ENCODE measurements at places on chromosomes 16 and 17.

- DNase-seq, result peak; percentile 57
These were observed 18.3 kb upstream of the WFIKKN2 start for GRCh38 chr17:50816771-50817751.

- no peak for DNase-seq
These were observed 19.8 kb upstream of the NF1 start for GRCh38 chr17:31074772-31075555.

DNA sequence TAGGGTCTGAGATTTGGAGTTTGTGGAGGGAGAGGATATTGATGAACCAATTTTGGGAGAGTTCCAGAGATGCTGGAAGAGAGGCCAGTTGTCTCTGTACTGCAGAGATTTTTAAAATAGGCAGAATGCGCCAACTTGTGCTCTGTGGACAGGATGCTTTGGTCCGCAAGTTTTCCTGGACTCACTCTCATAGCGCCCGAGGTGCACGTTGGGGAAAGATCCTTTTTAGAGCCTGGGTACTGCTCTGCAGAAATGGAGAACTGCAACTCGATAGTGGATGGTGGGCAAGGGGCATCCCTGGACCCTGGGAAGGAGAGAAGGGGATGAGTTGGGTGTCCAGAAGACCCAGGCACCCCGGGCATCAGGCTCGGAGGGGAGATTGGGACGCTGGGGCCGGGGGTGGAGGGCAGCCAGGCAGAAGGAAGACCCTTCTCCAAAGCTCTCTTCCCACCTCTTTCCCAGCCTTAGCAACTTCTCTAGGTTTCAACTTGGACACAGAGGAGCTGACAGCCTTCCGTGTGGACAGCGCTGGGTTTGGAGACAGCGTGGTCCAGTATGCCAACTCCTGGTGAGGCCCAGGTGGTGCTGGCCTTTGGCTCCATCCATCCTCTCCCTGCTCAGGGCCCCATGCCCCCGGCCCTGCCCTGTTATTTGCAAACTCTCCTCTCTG is 590 bp downstream of the ITGAX start:
- no peak for DNase-seq

DNA sequence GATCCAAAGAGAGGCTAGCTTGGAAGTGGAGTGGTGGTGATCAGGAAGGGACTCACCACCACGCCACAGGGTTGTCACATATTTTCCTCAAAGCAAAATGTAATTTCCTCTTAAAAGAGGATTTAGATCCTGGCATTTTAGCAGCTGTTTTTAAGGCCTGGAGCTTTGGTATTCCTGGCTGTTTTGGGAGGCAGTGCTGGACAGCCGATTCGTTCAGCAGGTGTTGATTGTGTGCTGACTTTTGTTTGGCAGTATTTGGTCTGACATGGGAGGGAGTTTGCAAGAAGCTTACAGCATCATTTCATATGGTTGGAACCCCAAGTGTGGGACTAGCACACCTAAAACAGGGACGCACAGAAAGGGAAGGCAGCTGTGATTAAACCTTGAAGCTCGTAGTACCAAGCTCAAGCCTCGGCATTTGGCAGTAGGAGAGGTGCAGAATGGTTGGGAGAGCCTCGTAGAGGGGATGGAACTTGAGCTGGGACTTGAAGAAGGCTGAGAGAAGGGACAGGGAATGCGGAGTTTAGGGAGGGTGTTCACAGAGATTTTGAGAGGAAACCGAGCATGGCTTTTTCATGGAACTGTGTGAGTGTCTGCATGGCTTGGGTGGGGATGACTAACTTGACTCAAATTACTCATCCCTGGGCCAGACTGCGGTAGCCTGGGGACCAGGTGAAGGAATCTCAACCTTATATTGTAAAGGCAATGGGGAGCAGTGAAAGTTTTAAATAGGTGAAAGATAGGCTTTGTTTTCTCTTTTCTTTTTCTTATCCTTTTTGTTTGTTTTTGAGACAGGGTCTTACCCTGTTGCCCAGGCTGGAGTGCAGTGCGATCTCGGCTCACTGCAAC is 52.3 kb downstream of the RPTOR start:
- DNase-seq, result no peak

GRCh38 chr16:67641779-67642708 is 2.9 kb upstream of the CARMIL2 start:
- DNase-seq, result no peak

DNA sequence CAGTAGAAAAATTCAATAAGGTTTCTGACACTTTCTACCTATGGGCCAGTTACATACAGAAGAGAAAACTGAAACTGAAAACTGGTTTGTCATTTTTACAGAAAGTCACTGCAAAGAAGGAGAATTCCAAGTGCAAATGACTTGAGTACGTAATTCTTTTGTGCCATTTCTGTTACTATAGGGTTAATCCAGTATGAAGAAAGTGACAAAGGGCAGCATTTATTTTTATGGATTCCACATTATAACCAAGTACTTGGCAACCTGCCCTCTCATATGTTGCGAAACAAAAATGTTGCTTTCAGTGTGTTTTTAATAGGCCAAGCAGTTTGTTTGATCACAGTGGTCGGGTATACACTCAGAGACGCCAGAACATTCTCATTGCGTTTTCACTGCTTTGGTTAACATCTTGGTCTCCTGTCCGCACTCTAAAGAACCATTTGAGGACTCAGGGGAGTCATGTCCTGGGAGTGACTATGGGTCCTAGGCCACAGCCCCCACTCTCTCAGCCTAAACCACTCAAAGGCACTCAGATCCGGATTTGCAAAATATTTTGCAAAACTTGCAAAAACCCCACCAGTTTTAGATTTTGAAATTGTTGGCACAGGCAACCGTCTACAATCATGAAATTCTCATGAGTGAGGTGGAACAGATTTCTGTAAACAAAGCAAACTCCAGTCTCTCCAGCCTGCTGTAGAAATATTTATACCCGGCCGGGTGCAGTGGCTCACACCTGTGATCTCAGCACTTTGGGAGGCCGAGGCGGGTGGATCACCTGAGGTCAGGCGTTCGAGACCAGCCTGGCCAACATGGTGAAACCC is 15.4 kb upstream of the HELZ start:
- no peak for DNase-seq

- no peak for DNase-seq
These were observed 1.6 kb upstream of the ETV4 start for GRCh38 chr17:43547659-43548256.

GRCh38 chr16:49617016-49617629 is 238.8 kb downstream of the ZNF423 start:
- no peak for DNase-seq

DNA sequence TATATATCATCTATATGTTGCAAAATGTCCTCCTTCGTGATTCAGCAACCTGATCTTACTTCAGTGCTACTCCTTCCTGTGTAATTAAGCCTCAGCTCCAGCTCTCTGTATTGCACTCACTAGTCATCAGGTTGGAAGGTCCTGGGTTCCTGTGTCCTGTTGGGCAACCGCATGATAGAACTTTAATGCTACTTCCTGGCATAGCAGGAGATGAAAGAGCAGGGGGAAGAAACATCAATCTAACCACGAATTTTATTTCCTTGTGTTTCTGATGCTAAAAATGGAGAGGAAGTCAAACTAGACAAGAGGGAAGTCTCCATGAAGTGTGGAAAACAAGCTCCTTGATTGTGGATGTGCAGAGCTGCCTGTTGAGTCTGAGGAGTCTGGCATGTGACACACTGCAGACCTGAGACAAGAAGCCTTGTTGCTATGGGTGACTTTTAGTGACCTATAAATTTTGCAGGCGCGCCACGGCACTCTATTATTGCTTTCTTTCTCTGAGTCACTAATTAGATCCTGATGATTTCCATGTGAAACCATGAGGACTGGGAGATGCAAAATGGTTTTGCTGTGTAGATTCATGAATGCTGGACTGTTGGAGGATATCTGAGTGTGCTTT is 25.6 kb downstream of the IGSF6 start:
- DNase-seq, result no peak

DNA sequence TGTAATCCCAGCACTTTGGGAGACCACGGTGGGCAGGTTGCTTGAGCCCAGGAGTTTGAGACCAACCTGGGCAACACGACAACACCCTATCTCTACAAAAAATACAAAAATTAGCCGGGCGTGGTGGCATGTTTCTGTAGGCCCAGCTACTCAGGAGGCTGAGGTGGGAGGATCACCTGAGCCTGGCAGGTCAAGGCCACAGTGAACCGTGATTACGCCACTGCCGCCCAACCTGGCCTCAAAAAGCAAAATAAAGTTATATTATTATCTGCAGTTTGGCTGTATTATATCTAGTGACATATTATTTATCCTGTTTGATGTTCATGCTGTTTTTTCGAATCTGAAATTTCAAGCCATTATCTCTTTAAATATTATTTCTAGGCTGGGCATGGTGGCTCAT is 26.5 kb downstream of the ST3GAL2 start:
- no peak for DNase-seq

- DNase-seq, result no peak
These were observed 63.0 kb downstream of the BAIAP2 start for GRCh38 chr17:81097943-81098308.

DNA sequence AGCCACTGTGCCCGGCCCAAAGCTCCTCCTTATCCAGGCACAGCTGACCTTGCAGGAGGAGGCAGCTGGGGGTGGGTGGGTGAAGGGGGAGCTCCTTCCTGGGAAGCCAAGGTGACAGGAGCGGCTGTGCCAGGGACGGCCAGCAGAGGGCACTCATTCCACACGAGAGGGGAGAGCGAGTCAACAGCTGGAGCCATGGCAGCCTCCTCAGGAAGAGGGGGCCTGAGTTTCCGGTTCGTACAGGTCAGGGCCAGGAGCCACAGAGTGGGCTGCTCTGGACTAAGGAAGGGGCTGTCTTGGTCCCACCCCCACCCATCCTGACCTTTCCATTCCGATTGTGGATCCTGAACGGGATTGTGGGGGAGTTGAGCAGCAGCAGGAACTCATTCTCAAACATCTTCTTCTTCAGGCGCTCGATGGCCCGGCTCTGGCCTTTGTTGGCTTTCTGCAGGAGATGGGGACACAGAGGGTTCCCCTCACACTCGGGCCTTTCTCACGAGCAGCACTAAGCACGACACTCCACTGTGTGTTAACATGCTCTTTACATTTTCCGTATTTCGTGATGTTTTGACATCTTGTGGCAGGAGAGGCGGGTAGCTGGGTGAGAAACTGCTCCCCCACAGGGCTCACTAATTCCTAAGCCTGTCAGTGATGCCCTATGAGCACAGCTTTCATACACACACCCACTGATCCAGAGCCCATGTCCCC is 61.6 kb downstream of the TIMM22 start:
- no peak for DNase-seq

DNA sequence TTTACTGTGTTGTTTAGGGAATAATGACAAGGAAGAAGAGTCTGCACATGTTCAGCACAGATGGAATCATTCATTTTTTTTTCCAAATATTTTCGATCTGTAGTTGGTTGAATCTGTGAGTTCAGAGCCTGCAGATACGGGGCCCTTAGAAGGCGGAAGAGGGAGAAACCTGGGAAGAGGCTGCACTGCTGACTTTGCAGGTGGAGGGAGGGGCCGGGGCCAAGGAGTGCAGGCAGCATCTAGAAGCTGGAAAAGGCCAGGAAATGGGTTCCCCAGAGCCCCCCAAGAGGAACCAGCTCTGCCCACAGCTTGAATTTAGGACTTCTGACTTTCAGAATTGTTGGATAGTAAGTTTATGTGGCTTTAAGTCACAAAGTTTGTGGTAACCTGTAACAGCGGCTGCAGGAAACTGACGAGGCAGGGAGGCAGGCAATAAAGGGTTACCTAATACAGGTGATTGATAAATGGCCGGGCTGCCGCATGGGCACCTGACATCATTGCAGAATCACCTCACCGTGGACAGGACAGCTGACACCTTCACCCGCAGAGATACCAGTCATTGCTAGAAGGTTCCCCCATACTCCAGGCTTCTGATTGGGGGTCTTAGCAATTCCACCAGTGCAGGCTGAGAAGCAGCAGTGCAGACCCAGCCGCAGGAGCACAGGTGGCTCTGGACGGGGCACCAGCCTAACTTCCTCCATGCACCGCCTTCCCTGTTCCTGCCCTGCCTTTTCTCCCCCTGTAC is 181.3 kb downstream of the IRF8 start:
- no peak for DNase-seq

DNA sequence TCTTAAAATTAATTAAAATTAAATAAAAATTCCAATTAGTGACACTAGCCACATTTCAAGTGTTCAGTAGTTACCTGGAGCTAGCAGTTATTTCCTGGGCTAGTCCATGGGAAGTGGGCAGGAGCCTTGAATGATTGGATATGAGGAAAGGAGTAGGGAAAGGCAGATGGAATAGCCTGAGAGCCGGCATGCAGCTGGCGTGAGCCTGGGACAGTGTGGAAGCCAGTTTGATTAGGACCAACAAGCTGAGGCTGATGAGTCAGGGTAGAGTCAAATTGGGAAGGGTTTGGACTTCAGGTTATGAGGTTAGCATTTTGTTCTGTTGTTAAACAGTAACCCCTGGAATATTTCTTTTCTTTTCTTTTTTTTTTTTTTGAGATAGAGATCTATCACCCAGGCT is 15.3 kb upstream of the GNA13 start:
- DNase-seq, result no peak

- DNase-seq, result peak; percentile 53
These were observed 27.5 kb upstream of the PIK3R6 start for GRCh38 chr17:8894673-8895578.

GRCh38 chr16:66549284-66550131 is at the start of gene TK2:
Gene TK2 (minus strand): TSS chr16:66550122. CDS start chr16:66550061, 61 bp downstream.
- peak; percentile 61 for DNase-seq

- no peak for DNase-seq
These were observed 125.2 kb upstream of the ZFHX3 start for GRCh38 chr16:73172973-73173709.

GRCh38 chr17:32854207-32854606 is 22.7 kb downstream of the MYO1D start:
- no peak for DNase-seq

DNA sequence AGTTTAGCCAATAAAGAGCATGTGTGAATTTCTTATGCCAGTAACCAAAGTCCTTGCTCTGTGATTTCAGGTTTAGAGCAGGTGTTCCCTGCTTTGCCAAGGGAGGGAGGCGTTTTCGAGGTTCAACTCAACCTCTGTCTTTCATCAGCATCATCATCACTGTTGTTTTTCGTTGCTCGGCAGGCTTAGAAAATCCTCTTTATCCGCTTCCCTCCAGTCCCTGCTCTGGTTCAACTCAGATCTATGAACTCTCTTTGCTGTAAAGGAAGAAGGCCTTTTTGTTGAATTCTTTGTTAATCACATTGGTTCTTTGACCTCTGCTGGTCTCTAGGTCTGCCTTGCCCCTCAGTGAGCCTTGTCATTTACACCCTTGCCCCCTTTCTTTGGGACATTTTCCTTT is 243.9 kb upstream of the RBFOX1 start:
- DNase-seq, result no peak

GRCh38 chr17:66963909-66964771 is at the start of gene CACNG4:
Gene CACNG4 (plus strand): TSS chr17:66964707. CDS start chr17:66964912, 205 bp downstream.
- DNase-seq, result no peak

GRCh38 chr16:31107465-31107867 is 720 bp upstream of the BCKDK start:
- peak; percentile 61 for DNase-seq

DNA sequence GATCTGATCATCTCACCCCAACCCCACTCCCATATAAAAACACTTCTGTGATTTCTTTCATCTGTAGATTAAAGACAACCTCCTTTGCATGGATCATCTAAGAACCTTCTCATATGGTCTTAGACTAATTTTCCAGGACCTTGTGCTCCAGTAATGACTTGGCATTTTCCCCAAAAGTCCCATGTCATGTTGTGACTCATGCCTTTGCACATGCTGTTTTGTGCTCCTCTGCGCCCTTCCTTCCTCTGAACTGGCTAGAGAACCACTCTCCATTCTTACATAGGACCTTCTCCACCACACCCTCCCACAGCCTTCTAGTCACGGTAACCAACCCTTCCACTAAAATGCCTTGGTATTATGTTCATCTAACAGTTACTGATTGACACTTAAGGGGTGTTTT is 99.5 kb upstream of the AXIN2 start:
- DNase-seq, result no peak
